Activated CD4-positive, alpha-beta T cell treated with anti-CD3 and anti-CD28 coated beads for 48 hours (primary cell): ENCODE measurements at places on chromosomes 1 and 21.

- DNase-seq: no peak
Measured at GRCh38 chr1:10387677-10388386, 11.0 kb upstream of the PGD start.

GRCh38 chr21:35547946-35548774 lies 499.1 kb upstream of the RUNX1 start:
- DNase-seq: no peak

GRCh38 chr1:187641907-187642306 lies 813.2 kb downstream of the PLA2G4A start:
- no peak for DNase-seq

DNA sequence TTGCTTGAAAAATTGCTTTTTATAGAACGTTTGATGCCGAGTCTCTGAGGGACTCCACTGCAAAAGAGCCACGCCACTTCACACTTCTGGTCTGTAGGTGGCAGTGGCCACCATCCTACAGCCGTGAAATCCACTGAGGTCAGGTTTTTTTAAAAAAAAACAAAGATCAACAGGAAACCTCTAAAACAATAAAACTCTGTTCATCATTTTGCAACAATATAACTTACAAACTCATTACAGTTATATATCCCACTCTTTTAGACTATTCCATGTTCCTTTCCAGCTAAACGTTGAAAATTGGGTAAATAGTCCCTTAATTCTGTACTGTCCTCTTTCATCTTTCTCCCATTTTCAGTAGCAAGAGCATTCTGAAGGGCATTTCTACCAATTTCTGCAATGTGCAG lies 64.6 kb upstream of the FMN2 start:
- peak; percentile 34 for DNase-seq

DNA sequence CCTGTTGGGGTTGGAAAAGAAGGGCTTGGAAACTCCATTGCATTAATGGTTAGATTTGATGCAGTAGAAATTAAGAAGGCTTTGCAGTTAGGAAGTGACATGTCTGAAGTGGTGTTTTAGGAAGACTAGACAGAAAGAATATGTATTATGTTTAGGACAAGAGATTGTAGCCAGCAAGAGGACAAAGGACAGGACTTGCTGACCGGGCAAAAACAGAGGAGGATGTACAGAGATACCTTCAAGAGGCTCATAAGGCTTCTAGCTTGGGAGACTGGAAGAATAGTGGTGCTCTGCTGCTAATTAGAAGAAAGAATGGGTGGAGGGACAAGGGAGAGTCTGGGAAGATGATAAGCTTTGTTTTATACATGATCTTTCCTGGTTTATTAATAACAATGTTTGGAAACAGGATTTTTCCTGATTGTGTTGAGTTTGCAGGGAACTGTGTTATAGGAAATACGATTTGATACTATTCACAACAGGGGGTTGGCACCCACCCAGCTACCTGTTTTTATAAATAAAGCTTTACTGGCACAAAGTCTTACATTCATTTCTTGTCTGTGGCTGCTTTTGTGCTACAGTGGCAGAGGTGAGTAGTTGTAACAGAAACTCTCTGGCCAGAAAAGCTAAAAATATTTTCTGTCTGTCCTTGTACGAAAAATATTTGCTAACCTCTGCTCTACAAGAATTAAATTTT lies 37.1 kb upstream of the TMCO2 start:
- DNase-seq: no peak

- DNase-seq: no peak
Measured at GRCh38 chr1:160744852-160745520, 5.9 kb downstream of the SLAMF7 start.

DNA sequence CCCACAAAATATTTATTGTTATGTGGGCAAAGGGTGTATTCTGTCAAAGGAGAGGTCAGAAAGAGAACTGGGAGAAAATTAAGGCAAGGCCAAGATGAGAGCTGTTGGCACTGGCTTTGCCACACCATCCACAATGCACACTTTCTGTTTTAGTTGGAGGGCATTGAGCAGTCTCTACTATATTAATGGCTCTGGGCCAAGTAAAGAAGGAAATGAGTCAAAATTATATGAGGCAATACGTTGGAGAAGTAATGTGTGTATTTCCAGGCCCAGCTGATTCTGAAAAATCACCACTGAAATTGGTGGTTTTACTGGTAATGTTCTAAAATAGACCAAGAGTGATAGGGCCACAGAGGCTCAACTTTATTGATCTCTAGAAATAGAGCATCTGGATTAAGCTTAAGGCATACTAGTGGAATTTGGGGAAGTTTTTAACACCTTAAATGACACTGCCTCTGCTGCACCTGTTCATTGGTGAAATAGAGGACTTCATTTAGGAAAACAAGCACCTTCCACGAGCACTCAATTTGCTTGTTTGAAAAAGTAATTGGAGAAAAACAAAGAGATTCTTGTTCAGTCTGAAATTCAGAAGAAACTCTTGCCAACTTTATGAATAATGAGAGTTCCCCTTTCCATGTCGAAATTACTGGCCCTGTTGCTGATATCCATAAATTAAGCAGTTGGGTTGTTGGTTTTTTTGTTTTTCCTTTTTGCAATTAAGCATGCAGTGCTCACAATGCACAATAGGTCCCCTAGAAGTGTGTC lies 424.9 kb downstream of the ADGRL2 start:
- no peak for DNase-seq

DNA sequence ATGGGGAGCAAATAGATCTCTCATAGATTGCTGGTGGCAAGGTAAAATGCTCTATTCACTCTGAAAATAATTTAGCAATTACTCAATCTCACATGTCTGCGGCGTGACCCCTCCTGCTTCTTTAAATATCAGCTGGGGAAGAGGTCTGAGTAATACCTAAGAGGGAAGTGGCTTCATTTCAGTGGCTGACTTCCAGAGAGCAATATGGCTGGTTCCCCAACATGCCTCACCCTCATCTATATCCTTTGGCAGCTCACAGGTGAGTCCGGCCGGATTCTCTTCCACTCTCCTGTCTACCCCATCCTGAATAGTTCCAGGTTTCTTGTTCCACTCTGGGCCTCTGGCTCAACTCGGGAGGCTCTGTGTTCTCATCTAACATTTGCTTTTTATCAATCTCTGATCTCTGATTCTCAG lies at the start of gene SLAMF7:
Gene SLAMF7 (plus strand): TSS at position 150 of the 414 bp plus-strand sequence. CDS start 55 bp downstream, at position 205.
- peak; percentile 40 for DNase-seq

- DNase-seq: no peak
Measured at GRCh38 chr1:1948783-1949182, 29.7 kb upstream of the TMEM52 start.

- no peak for DNase-seq
Measured at GRCh38 chr1:91826248-91826647, 59.7 kb downstream of the TGFBR3 start.

DNA sequence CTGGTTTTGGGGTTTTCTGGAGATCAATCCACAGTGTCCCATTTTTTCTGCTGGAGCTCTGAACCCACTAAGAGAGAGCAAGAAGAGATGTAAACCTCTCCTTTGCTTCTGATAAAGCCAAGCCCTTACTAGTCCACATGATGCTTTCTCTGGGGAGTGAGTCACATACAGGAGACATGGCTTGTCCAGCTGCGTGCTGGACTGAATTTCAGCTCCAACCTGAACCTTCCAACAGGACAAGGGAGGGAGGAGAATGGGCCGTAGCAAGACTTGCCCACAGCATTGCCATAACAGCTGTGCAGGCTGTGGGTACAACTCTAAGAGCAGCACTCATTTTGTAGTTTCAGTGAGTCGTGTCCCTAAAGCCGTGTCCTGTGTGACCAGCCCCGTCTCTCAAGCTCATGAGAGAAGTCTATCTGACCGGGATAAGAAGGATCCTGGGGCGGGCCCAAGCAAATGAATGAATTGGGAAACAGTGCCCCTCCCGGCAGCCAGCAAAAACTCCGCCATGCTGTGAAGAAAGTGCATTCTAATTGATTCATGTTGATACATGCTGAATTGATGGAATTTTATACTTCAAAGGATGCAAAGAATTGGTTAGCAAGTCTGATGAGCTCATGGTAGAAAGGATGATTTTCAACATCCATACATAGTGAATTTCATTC lies 195.2 kb downstream of the GABPA start:
- no peak for DNase-seq

GRCh38 chr1:51203121-51203873 lies 32.8 kb upstream of the RNF11 start:
- DNase-seq: no peak

DNA sequence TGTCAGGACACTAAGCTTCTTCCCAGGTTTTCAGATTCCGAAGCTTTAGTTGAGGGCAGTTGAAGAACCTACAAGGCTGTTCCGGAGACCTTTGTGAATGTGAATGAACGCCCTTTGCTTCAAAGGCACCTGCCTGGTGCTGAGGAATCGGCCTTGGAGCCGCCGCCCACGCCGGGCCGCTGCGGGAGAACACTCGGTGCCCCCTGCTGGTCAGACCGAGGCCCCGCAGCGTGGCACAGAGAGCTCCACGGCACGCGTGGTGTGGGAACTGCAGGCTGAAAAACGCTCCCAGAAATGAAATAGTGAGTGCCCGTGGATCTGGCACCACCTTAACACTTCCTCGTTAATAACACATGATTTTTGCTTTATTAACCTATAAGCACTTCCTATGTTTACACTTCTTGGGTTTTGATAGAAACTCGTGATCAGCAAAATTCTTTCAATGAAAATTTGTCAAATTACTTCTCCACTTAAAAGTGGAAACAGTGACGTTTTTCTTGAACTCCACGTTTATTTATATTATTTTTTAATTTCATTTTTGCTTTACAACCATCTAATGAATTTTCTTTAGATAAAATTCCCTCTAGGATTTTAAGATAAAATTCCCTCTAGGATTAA lies 460.6 kb downstream of the DSCAM start:
- peak; percentile 72 for DNase-seq

GRCh38 chr21:16540966-16541727 lies 811.4 kb downstream of the USP25 start:
- DNase-seq: no peak

DNA sequence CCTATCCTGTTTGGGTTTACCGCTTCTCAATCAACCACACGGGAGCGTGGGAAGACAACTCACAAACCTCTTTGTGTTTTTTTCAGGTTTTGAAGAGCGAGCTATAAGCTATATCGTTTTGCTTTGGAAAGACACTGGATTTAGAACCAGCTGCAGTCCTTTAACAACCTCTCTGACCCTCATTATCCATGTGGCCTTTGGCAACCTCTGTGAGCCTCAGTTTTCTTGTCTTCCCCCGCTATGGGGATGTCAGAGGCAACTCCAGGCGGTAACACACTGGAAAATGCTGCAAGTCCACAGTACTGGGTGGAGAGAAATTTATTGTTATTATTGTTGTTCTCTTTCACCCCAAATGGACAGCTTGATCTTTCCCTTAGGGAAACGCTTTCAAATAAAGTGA lies 100.0 kb downstream of the ETS2 start:
- no peak for DNase-seq

GRCh38 chr1:175380521-175381300 lies 188.1 kb upstream of the KIAA0040 start:
- no peak for DNase-seq

DNA sequence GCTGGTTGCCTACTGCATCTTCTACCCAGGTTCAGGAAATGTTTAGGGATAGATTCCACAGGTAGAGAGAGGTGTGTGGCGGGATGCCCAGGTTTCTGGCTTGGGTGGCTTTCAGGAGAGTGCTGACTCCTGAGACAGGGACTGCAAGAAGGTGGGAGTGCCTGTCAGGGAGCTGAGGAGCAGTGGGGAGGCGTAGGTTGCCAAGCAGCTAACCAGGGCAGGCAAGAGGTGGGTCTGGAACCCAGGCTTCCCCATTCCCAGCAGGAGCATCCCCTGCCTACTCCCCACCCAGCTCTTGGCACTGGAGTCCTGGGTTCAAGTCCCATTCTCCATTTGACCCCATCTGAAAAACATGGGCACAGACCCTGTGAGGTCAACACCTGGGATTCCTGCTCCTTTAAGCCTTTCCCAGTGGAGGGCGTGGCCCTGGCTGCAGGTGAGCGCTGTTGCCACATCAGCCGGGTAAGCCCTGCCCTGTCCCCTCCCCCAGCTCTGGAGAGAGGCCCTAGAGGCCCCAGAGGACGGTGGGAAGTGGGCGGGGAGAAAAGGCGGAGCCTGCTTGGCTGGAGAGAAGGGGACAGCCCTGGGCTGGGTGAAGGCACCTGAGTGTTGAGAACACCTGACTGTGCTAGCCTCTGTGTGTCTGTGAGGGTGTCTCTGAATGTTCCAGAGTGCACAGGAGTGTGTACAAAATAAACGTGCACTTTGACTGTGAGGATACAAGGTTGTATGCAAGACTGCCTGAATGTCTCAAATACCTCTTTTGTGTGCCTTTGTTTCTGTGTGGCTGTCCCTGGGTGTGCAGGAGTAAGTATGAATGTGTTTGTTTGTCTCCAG lies 14.0 kb upstream of the SYNC start:
- DNase-seq: peak; percentile 79

DNA sequence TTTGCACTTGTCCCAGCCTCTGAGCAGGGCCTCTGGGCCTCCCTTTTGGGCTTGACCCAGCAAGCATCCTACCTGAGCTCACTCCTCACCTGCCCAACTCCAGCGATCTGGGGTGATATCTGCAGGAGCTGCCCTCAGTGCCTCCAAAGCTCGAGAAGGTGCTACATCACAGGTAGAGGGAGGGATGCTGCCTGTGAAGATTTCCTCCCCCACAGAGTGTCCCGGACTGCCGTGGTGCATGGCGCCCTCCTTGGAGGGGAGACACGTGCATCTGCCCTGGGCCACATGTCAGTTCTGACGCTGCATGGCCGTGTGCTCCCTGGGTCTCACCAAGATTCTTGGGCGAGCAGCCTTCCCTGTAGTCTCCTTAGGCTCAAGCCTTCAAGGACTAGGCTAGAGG lies 27.7 kb downstream of the NENF start:
- no peak for DNase-seq

DNA sequence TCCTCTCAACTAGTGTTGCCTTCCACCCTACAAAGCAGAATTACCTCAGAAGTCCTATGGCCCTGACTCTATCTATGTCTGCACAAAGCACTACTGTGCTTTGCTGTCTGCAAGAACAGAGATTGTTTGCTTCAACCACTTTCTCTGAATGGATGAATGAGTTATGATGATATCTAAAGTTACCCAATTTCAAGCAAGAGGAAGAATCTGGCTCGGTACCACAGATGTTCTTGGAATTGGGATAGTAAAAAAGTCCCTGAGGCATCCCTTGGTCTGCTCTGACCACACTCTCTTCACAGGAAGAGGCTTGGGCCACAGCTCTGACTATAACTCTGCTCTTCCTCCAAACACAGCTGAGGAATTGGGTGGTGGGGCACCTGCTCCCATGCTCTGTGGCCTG lies 31.2 kb downstream of the MTARC1 start:
- no peak for DNase-seq

DNA sequence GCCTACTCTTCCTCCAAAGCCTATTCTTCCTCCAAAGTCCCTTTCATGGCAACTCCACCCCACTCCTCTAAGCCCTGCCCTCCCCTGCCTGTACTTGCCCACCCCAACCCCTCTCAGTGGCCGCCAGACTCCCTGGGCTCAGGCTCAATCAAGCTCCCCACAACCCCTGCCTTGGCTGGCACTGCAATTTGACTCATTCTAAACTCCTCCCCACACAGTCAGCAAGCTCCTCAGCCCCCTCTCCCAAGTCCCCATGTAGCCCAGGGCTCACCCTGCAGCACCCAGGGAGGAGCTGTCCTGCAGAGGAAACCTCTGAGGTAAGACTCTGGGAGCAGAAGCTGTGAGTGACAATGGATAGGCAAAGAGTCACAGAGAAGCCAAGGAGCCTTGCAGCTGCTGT lies 3.6 kb upstream of the VSIG8 start:
- no peak for DNase-seq
